ENCODE measurements at places on chromosomes 12 and 14. TPM values are rescaled to one million over a fixed set of nuclear protein-coding genes. Genes with fewer than 3 reads are reported as not detected.

The YEATS4 gene
- total RNA-seq = 77.3 TPM

The RAB15 gene
- 13.8 TPM for total RNA-seq

The TGM1 gene
- total RNA-seq = 2.6 TPM

The DACT1 gene
- 19.8 TPM for total RNA-seq

The LRRC43 gene
- not detected for total RNA-seq

The PLEKHD1 gene
- total RNA-seq = not detected

Measured in Daoy (cell line).